ENCODE measurements at places on chromosomes 5 and 9.

DNA sequence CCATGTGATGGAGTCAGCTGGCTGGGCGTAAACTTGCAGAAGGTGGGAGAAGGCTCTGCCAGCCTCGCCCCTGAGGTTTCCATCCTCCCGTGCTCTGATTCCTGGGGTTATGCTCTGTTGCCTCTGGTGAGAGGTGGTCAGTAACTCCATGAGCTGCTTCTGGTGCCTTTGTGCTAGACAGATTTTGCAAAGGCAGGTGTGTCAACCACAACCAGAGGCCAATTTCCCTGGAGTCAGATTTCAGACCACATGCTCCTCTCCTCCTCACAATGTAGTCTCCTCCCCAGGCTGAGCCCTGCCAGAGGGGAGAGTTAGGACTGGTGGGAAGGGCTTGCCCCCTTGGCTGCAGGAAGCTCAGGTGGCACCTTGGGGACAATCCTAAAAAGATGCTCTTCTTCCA lies 38.8 kb upstream of the TENT4A start:
- no peak for DNase-seq

DNA sequence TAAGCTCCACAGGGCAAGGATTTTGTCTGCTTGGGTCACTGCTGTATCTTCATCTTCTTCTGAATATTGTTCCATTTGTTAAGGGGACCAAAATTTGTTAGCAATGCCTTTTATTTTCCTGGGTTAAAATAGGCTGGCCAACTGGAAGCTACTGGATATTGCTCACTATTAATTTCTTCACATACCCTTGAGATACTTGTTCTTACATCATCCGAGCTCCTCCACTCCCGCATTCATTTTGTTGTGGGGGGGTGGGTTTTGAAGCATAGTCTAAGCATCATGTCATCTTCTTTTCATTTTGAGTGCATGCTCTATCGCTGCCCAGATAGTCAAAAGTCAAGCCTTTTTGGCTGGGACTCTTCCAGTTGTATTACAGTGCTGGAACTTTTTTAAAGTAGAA lies 42.5 kb upstream of the PIK3R1 start:
- no peak for DNase-seq

DNA sequence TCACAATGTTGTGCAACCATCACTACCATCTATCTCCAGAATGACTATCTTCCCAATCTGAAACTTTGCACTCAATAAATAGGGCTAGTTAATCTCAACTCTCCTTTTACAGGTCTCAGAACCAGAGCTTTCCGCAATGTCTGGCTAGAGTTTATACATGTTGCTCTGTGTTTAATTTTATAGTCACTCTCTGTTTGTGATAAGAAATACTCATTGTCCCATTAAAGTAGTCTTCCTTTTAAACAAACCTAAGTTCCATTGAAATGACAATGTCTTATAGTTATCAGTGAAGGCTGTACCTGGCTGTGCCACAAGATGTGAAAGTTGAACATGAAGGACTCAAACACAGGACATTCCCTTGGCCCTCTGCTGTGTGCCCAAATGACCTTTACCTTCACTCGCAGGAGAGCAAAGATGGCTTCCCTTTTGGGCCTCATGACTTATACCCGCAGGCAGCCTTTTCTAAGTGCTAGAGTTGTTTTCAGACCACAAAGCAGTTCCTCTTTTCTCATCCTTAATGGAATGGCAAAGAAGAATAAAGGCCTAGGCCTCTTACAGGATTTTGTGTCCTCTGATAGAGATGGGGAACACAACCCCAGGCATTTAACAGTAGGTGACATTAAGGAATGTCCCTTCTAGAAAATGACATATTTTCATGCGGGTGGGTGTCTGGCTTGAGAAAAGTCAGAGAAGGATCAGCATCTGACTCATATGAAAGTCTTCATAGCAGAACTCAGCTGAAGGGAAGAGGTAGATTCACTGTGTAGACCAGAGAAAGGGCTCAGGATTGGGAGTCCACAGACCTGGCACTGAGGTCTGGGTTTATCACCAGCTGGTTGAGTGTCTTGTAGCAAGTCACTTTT lies 69.6 kb upstream of the ATP10B start:
- no peak for DNase-seq

GRCh38 chr5:6576861-6577501 lies 55.9 kb downstream of the NSUN2 start:
- no peak for DNase-seq

DNA sequence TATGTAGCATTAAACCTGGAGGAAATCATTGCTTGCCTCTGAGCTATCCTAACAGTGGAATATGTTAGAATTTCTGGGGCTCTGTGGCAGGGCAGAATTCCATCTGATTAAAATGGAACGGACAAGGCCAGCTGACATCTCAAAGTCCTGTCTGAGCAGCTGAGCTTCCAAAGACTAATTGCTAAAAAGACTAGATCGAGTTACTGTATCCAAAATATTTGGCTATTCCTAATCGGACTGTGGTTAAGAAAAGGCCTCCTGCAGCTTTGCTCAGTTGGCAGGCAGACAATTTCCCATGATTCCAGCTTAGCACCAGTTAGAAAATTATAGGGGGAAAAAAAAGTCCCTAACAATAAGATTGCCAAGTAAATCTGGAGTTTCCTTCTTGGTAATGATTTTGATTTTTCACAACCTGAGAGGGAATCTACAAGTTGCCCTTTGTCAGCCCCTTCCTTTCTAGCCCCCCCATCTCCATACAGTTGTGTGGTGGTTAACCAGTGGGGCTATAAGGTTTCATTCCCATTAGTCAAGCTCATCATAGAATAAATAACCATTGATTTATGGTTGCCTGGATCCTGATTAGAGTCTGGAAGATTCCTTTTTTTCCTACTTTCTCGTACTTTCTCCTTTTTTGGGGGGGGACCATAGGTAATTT lies 26.4 kb downstream of the PTGR1 start:
- DNase-seq, result no peak

- no peak for DNase-seq
Measured at GRCh38 chr9:75467142-75467541, 378.8 kb downstream of the OSTF1 start.

GRCh38 chr9:9117866-9118265 lies 1318.3 kb upstream of the DMAC1 start:
- DNase-seq, result no peak

GRCh38 chr9:115596021-115596745 lies 478.2 kb upstream of the TNC start:
- DNase-seq, result no peak

DNA sequence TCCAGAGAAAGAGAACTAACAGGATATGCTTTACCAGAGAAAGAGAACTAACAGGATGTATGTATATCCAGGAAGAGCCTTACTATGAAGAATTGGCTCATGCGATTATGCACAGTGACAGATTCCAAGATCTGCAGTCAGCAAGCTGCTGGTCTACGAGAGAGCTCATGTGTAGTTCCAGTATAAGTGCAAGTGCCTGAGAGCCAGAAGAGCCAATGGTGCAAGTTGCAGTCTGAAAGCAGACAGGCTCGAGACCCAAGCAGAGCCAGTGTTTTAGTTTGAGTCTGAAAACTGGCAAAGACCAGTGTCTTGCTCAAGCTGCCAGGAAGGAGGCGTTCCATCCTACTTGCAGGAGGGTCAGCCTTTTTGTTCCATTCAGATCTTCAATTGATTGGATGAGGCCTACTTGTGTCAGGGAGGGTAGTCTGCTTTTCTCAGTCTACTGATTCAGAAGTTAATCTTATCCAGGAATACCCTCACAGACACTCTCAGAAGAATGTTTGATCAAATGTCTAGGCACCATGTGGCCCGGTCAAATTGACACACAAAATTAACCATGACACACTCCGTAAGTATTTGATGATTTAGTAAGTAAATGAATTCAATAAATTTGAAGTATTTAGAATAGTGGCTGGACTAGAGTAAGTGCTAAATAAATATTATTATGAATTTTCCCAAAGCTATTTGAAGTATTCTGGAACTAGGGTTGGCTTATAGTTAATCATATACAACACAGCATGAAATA lies 372.1 kb upstream of the SGCD start:
- no peak for DNase-seq

GRCh38 chr5:103942587-103943186 lies 380.1 kb upstream of the NUDT12 start:
- no peak for DNase-seq

DNA sequence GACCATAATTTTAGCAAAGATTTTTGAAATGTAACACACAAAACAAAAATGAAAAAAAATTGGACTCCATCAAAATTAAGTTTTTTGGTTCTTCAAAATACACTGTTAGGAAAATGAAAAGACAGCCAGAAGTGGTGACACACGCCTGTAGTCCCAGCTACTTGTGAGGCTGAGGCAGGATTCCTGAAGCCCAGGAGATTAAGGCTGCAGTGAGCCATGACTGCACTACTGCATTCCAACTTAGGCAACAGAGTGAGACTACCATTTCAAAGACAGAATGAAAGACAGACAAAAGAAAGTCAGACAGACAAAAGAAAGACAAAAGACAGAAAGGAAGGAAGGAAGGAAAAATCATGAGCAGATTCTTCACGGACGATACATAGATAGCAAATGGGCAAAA lies 7.5 kb downstream of the DIAPH1 start:
- DNase-seq, result no peak

DNA sequence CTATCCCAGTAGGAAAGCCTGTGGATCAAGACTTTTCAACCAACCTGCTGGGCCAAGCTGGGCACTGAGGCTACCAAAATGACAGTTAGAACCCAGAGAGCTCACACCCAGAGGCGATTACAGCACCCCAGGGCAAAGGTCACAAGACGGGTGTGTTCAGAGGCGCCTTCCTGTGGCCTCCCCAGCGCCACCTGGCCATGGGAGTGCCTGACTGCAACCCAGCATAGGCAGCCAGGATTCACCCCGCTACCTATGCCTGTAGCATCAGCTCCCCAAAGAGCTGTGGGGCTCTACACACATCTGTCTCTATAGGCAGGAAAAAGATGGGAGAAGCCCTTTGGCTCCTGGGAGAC lies 33.5 kb downstream of the PDGFRB start:
- DNase-seq, result no peak

GRCh38 chr9:91770229-91770628 lies 179.8 kb downstream of the ROR2 start:
- DNase-seq, result no peak

DNA sequence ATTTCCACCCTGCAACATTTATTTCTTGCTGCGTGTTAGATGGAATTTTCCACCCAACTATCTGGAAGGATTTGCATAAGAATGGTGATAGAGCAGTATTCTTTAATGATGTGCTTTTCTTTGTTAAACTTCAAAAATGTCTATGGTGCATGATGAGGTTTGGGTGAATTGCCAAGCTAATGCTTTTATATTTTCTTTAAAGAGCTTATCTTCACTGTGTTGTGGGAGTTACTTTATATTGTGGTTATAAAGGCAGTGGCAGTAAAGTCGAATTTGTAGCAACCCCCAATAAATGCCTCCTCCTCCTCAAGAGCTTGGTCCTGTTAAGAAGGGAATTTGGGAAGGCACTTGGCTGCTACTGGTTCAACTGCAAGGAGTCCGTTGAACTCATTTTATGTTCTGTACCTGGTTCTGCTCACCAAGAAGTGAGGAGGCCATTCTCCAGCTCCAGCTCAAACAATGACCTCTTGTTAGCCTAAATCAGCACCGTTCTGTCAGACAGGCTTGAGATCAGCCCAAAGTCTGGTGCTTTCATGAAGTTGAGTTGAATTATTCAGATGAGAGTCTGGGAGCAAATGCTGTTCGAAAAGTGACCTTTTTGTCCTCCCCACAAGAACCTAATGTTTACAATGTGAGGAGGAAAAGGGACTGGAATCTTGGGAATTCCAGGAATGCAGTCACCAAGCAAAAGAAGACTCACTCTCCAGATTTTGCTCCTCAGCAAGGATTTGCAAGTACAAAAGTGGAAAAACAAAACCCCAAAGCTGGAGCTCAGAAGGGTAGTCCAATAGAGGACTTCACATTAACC lies 217.0 kb downstream of the TMEM38B start:
- no peak for DNase-seq

- DNase-seq, result no peak
Measured at GRCh38 chr9:78745331-78745730, 448.4 kb downstream of the PSAT1 start.

DNA sequence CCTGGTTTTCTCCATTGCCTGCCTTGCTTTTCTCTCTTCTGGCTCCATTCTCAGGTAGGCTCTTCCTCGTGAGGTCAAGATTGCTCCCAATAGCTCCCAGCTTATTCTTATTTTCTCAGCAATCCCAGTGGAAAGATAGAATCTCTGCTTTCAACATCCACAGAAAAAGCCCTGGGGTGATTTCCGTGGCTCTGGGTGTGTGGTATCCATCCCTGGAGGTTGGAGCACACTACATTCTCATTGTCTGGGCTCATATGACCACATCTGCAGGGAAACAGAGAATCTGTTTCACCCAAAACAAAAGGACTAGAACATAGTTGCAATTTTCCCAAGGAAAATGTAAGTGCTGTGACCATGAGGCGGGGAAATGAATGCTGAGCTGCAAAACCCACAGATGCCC lies 236.0 kb downstream of the TENT4A start:
- DNase-seq, result no peak

GRCh38 chr9:9552665-9553064 lies 1060.1 kb downstream of the PTPRD start:
- DNase-seq, result no peak

DNA sequence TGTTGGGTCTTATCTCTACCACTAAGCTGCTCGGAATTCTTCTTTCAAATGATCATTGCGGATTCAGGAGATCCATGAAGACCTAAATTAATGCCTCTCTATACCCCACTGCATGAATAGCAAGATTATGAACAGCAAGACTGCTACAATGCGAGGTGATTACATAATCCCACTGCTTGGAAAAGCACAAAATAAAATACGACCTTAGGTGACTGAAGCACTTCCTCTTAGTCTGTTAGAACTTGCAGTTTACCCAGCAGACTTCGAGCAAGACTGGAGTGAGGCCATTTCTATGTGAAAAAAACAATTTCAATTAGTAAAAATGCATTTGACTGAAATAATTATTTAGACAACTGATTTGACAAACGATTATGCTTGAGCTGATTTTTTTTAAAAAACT lies 59.8 kb downstream of the SH3RF2 start:
- DNase-seq, result no peak

DNA sequence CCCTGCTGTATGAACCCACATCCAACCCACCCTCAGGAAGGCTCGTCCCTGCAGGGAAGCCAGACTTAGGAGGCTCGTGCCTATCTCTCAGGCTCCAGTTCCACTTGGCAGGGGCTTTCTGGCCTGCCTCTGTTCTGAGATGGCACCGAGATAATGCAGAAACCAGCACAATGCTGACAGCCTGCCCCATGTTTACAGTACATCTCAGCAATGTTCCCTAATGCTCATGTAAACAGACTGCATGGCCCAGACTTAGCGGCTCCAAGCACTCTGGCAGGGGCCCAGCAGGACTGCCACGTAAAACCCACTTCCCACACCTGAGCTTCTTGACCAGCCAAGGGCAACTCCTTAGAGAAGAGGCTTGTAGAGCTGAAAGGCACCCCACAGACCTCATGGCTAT lies 499.5 kb upstream of the BRINP1 start:
- DNase-seq, result no peak

DNA sequence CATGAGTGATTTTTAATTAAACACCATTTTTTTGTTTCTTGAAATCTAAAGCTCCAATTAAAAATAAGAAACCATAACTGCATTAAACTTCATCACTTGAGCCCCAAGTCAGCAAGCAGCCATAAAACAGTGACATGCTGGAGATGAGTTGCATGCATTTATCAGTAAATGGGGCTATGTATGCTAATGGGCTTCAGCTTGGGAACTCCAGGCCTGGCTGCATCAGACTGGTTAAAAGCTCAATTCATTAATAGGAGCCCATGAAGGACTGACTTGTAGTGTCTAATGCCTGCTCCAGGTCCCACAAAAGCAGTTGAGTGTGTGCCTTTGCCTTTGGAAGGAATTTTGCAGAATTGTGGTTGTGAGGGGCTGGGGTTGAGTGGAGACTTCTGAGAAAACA lies 33.6 kb upstream of the GPR151 start:
- no peak for DNase-seq

GRCh38 chr5:10446490-10446889 lies 4.8 kb downstream of the ROPN1L start:
- DNase-seq, result no peak
